Fibroblast of lung (primary cell): ENCODE measurements at places on chromosomes 4 and X.

DNA sequence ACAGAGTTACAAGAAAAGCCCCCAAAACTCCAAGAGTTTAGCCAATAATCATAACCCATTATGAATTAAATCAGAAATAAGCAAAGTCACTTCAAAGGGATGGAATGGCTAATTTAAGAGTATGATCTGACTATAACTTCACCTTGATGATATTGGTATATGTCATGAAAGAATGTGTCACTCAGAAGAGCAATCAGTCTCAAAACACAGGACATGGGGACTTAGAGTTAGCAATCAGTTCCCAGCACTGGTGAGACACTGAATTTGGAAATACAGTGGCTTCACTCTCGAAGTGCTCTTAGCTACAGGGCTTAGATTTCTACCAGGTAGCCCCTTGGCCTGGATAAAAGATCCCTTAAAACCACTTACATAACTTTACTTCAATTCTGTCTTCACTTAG lies 65.7 kb upstream of the EXOC1L start:
- no peak for DNase-seq

DNA sequence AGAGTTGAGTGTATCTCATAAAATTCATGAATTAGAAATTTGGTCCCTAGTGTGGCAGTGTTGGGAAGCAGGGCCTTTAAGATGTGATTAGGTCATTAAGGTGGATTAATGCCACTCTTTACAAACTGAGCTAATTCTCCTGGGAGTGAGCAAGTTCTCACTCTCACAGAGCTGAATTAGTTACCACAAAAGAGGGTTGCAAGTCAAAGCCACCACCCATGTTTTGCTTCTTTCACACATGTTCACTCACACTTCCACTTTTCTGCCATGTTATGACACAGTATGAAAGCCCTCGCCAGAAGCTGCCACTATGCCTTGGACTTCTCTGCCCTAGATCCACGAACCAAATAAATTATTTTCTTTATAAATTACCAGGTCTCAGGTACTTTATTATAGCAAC lies 332.1 kb downstream of the ARAP2 start:
- DNase-seq: no peak

- no peak for DNase-seq
These were observed 1.4 kb upstream of the HHIP start for GRCh38 chr4:144644368-144645101.

DNA sequence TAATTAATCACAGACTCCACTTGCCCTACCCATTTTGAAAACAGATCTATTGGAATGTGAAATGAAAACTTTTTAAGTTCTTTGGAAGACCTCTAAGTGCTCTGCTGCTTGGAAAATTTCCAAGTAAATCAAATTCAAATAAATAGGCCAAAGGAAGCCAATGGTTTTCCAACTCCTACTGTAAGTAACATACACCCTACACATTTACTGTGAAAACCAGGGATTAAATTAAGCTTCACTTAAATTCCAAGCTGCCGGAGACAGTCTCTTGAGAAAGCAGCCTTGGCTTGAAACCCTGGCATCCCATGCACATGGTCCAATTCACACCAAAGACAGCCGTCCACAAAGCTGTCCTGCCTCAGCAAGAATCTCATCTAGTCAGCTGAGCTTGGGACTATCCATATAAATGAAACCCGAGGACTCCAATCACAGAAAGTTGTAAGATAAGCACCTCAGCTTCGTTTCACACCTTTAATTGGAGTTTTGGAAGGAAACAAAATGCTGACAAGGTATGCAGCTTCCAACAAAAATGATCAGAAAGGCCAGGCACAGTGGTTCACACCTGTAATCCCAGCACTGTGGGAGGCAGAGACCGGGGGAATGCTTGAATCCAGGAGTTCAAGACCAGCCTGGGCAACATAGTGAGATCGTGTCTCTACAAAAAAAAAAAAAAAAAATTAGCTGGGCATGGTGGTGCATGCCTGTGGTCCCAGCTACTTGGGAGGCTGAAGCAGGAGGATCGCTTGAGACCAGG lies 88.6 kb downstream of the APBB2 start:
- DNase-seq: no peak

- no peak for DNase-seq
These were observed 419.6 kb upstream of the LCORL start for GRCh38 chr4:18441203-18441590.
